ENCODE measurements at places on chromosomes 12 and 14.

- DNase-seq = peak; percentile 15
Observed at GRCh38 chr12:67069451-67070306, 199.5 kb upstream of the CAND1 start.

DNA sequence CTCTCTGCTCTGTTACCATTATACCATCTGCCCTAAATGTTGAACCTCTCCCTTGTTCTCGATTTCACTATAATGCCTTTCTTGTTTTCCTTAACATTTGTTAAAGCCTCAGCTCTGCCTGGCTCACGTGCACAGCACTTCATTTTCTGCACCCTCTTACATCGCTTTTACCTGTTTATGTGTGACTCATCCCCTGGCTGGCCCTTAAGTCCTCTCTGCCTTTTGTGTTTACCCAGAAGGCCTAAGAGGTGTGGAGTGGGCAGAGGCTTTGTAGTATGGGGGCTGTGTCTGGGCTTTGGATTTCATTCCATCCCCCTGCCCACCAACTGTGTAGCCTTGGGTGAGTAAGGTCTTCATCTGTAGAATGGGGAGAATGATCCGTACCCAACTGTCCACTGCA is 36.5 kb downstream of the UBE3B start:
- DNase-seq = no peak

DNA sequence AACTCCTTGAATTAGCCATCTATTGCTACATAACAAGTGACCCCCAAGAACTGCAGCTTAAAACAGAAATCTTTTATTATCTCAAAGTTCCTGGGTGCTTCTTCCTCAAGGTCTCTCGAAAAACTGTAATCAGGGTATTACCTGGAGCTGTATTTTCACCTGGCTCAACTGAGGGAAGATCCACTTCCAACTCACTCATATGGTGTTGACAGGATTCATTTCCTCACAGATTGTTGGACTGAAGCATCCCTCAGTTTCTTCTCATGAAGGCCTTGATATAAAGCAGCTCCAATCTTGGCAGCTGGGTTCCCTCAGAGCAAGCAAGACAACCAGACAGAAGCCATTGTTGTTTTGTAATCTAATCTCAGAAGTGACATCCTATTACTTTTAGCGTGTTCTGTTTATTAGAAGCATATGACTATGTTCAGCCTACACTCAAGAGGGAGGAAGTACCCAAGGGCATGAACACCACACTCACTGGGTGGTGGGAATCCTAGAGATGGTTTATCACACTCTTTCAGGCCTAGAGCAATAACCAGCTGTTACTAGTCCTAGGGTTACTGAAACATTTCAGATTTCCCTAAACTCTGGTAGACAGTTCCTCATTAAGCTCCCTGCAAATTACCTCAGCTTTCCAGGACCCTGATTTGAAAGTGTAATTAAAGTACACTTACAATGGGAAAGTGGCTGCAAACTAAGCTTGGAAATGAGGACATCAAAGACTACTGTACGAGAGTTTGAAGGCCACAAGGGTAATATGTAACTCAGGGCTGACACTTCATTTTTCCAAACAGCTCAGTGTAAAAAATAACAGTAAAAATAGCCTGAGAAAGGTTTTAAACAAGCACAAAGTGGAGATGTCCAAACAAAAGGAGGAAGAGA is 222.2 kb downstream of the SEC23A start:
- no peak for DNase-seq

- DNase-seq = no peak
Observed at GRCh38 chr14:101063121-101063520, 159.6 kb upstream of the RTL1 start.

GRCh38 chr12:27332407-27332713 is 276 bp upstream of the BMAL2 start:
- no peak for DNase-seq

DNA sequence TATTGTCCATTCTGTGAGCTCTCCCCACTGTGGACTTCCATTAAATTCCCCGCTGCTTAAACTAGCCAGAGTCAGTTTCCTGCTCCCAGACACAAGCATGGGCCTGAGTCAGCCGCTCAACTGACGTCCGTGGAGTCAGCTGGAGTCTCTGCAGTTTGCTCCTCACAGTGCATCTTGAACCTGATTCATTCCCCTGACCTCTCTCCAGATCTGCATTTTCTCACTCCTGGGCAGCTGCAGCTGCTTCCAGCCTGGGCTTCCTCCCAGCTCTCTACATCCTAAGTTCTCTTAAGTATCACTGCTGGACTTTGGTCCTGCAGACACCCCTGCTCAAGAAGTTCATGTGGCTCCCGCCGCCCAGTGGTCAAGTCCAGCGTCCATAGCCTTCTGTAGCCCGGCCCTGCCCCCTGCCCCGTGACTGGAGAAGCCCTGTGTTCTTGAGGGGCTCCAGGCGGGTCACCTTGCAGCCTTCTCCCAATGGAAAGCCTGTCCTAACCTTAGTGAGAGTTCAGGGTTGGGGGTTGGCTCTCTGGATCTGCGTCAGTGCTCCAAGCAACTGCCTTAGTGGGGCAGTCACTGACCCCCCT is 20.0 kb downstream of the NFKBIA start:
- DNase-seq = no peak
